CD8-positive, alpha-beta memory T cell (primary cell): ENCODE measurements at places on chromosomes 7 and 10.
A peak's percentile ranks its signal among the peaks of the same experiment; 100 is the strongest.

DNA sequence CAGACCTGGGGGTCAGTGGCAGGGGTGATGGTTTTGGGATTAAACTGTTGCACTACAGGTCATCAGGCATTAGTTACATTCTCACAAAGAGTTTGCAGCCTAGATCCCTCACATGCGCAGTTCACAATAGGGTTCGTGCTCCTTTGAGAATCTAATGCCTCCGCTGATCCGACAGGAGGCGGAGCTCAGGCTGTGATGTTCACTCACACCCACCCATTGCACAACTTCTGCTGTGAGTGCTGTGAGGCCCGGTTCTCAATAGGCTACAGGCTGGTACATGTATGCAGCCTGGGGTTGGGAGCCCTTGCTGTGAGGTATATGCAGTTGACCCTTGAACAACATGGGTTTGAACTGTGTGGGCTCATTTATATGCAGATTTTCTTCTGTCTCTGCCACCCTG lies 416.4 kb downstream of the GFRA1 start:
- DNase-seq, result no peak

DNA sequence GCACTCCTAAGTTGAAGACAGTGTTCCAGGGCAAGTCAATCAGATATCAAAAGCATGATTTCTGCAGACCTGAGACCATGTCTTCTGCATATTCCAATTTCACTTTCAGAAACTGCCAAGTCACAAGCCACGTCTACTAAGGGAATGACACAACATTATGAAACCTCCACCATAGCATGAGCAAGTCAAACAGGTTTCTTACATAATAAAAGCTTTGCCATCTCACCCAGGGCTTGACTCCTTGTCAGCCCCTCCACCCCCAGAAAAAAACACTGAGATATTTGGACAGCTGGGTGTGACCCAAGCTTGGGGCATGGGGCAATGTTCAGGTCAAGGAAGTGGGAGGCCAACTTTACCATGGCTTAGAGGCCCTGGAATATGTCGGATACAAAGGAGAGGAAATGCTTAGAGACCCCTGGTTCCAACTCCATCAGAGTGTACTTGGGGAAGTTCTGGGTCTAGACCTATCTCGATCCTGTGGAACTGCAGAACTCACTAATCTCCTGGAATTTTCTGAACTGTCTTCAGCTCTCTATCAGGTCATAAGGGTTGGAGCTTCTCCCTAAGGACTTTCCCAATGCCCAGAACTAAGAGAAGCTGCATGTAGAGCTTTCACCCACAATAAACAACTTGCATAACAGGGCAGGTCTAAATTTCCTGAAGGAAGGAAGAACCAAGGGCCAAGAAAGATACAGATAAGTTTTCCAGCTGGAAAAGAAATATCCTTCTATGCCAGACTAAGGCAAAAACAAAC lies 80.6 kb upstream of the NAMPT start:
- DNase-seq, result no peak

- no peak for DNase-seq
These were observed 404.2 kb downstream of the THSD7A start for GRCh38 chr7:11427686-11428273.

GRCh38 chr7:40008223-40008815 lies 58.3 kb downstream of the CDK13 start:
- DNase-seq, result no peak

DNA sequence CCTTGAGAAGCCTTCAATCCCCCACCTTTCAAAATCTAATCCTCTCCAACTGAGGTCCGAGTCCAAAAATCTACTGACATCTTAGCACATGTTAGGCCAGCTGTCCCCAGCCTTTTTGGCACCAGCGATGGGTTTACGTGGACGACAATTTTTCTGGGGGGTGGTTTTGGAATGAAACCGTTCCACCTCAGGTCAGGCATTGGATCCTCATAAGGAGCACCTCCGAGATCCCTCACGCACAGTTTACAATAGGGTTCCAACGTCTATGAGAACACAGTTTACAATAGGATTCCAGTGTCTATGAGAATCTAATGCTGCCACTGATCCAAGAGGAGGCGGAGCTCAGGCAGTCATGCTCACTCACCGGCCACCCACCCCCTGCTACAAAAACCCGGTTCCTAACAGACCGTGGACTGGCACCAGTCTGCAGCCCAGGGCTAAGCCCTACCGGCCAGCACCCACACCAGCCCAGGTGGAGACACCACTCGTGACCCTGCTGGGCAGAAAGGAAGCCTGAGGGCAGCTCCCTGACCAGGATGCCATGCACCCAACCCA lies 107.6 kb downstream of the DIP2C start:
- no peak for DNase-seq

DNA sequence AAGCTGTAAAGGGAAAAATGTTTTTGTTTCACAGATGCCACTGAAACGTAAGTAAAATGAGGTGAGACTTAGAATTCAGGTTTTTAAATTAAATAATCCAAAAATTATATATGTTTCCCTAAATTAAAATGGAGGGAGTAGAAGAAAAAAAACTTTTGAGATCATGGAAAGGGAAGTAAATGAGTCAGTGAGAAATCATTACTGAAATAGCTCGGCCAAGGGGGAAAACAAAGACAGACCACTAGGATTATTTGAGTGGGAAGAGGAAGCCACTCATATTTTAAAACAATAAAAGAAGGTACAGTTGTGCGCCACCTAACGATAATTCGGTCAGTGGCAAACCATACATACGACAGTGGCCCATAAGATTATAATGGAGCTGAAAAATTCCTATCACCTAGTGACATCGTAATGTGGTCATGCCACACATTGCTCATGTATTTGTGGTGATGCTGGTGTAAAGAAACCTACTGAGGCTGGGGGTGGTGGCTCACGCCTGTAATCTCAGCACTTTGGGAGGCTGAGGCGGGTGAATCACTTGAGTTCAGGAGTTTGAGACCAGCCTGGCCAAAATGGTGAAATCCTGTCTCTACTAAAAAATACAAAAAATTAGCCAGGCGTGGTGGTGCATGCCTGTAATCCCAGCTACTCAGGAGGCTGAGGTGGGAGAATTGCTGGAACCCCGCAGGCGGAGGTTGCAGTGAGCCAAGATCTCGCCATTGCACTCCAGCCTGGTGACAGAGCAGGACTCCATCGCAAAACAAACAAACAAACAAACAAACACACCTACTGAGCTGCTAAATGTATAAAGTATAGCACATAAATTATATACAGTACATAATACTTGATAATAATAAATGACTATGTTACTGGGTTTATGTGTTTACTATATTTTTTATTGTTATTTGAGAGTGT lies 64.7 kb downstream of the MKX start:
- DNase-seq, result no peak

- DNase-seq, result no peak
These were observed 182.0 kb upstream of the PHYHIPL start for GRCh38 chr10:58994226-58995057.

- no peak for DNase-seq
These were observed 255.7 kb upstream of the MKLN1 start for GRCh38 chr7:131071786-131072504.

GRCh38 chr7:75066521-75066920 lies 7.1 kb downstream of the RCC1L start:
- no peak for DNase-seq

- no peak for DNase-seq
These were observed 43.3 kb downstream of the CNOT4 start for GRCh38 chr7:135466442-135467206.

- DNase-seq, result no peak
These were observed 14.6 kb downstream of the DRGX start for GRCh38 chr10:49381111-49381900.

DNA sequence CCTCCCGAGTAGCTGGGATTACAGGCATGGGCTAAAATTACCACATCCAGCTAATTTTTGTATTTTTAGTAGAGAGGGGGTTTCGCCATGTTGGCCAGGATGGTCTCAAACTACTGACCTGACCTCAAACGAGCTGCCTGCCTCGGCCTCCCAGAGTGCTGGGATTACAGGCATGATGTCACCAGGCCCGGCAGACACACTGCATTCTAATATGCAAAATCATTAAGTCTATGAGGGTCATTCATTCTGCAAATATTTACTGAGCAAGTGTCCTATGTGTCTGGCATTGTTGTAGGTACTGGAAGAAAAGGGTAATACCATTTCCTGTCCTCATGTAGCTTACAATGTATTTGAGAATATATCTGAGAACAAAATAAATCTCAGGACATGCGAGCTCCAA lies 2.7 kb downstream of the PUS7 start:
- no peak for DNase-seq

DNA sequence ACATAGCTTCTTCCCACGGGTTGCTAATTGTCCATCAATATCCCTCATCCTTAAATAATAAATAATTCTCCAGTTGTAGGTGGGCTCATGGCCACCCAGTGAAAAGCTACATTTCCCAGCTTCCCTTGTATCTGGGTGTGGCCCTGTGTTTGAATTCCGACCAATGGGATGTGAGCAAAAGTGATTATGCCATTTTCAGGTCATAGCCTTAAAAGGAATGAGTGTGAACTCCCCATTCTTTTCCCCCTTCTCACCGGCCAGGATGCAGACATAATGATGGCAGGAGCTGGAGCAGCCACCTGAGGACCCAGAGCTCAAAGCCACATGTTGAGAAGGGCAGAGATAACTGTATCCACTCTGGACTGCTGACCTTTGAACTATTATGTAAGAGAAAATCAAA lies 30.3 kb upstream of the CALU start:
- DNase-seq, result no peak

- DNase-seq, result peak; percentile 71
These were observed at the start of gene TSPAN14 for GRCh38 chr10:80453842-80454512. Gene TSPAN14, plus strand, starts transcription at chr10:80454310. Its CDS starts 34,924 bp downstream, at chr10:80489234.

DNA sequence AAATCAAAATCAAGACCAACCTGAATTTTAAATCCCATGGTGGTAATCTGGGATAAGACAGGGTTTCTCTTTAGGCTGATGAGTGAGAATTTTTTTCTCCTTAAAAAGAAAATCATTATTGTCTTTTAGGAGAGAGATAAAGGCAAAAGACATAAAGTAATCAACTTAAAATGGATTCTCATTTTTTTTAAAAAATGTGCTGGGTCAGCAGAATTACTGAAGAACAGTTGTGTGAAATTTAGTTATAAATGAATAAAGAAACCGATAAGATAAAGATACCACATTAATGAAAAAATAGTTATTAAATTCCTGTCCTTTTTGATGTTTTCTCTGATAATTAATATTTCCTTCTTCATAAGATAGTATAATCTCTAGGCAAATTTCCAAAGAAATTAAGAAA lies 161.3 kb upstream of the YAE1 start:
- DNase-seq, result no peak

DNA sequence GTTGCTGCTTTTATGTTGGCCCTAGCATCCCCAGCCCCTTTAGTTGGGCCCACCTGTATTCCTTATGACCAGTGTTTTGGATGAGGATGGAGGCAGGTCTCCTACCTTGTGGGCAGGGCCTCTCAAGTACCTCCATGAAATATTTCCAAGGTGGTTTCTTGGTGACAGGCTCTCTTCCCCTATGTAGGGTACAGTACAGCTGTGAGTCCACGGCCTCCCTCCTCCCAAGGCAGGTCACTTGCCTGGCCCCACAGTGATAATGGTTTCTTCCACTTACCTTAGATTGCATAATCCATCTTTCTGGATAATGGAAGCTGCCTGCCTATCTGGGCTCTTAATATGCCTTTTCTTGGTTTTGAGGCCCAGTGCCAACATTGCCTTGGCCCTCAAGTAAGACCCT lies 110.4 kb downstream of the NT5C2 start:
- DNase-seq, result no peak

GRCh38 chr10:56181607-56182006 lies 179.5 kb downstream of the ZWINT start:
- DNase-seq, result no peak

DNA sequence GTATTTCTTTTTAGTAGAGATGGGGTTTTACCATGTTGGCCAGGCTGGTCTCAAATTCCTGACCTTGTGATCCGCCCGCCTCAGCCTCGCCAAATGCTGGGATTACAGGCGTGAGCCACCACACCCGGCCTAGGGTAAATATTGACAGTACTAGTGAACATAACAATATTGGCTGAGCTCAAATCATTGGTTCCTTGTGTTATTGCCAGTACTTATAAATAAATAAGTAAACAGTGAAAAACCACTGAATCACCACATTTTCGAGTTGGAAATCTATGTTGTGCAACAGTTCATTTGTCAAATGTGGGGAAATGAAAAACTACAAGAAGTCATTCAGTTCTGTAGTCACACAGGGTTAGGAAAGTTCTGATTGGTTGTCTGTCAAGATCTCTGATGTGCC lies 15.8 kb downstream of the RPP30 start:
- no peak for DNase-seq

DNA sequence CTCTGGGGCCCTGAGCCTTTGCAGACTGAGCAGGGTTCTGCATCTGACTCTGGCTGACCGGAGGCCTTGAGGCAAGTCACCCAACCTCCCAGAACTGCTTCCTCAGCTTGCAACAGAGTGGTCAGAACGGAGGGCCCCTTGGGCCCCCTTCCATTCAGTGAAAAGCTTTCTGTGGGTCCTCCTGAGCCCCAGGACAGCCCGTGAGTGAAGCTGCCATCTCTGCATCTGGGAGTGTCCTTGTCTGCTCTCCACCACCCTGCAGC lies 224.7 kb downstream of the DNAJB6 start:
- DNase-seq, result peak; percentile 31

DNA sequence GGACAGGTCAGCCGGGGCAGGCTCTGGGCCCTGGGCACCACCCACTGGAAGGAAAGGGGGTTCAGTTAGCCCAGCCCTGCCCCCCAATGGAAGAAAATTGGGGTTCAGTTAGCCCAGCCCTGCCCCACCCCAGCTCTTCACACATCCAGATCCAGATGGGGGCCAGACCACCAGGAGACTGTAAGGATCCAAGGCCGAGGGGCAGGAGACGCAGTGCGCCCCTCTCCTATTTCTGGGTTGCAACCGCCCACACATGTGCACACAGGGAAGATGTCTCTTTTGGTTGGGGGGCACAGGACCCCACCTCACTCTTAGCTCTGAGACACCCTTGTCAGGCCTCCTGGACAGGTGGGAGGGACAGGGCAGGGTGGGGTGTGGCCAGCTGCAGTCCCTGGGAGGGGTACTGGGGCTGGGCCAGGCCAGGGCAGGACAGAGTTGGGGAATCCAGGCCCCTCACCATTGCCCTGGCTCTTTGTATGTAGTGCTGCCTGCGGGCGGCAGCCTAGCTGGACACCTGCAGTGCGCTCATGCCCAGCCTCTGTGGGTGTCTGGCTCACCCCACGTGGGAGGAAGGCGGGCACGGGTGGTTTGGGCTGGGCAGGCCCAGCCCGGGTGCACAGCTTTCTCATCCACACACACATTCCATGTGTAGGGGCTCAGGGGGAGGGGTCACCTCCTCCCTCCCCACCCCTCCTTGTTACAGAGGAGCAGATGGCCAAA lies 141.2 kb downstream of the LHPP start:
- DNase-seq, result no peak

DNA sequence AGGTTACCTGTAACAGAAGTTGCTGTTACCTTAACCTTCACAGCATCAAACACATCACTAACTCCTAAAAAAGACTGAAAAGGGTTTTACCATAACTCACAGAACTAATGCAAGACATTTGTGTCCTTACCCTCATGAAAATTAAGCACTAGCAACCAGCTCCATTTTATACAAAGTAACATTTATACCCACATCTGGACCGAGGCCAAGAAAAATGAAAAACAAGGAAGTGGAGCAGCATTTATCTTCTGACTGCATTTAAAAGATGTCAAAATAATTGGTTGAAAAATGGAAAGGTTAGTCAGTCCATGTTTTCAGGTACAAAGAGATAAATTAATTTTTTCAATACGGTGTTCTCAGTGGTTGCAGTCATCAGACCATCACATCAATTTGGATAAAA lies 3.1 kb upstream of the RBP4 start:
- DNase-seq, result no peak

- no peak for DNase-seq
These were observed 22.2 kb upstream of the TPST1 start for GRCh38 chr7:66182920-66183319.

GRCh38 chr7:130367088-130367755 lies 13.1 kb upstream of the CPA1 start:
- DNase-seq, result peak; percentile 62

GRCh38 chr7:158966780-158967390 lies 110.5 kb downstream of the DYNC2I1 start:
- no peak for DNase-seq
